ENCODE measurements at places on chromosomes 13 and 19. TPM values are rescaled to one million over a fixed set of nuclear protein-coding genes. Genes with fewer than 3 reads are reported as not detected.

HNRNPA1L2 gene
- 3.1 TPM for total RNA-seq

CEP89 gene
- 7.5 TPM for total RNA-seq

GPR12 gene
- total RNA-seq, result not detected

MUC16 gene
- not detected for total RNA-seq

CYP2F1 gene
- not detected for total RNA-seq
